ENCODE measurements at places on chromosomes 2 and 18.

DNA sequence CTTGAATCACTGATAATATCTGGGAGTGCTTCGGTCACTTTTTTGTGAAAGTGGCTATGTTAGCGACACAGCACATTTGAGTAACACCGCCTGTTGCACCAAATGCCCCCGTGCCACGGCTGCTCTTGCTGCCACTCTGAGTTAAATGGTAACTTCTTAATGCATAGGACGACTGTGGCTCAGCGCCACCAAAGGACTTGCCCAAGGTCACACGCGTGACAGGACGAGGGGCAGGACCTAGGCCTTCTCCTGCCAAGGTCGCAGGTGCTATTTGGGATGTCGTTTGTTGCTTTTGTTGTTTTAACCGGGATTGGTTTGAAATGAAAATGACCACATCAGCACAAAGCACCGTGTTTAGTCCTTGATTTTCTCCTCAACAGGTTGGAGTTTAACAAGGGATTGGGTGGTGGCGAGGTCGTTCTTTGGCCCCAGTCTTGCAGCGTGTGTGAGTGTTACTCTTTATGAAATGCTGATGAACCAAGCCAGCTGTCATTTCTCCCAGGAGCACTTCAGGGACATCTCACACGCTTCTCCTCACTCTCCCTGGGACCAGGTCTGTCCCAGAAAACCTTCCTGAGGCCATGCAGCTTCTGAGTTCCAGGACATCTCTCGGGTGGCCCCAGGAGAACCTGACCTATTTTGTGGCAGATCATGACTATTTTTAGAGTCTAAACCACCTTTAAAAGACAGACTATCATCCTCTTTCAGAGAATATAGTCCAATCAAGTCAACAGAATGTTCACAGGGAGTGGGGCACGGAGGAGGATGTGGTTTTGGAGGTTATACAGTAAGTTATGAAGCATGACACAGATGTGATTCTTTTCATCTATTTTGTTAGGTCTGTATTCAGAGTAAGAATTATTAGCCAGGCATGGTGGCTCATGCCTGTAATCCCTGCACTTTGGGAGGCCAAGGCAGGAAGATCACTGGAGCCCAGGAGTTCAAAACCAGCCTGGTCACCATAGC, 49.9 kb downstream of the MTCL1 start:
- DNase-seq, result no peak

DNA sequence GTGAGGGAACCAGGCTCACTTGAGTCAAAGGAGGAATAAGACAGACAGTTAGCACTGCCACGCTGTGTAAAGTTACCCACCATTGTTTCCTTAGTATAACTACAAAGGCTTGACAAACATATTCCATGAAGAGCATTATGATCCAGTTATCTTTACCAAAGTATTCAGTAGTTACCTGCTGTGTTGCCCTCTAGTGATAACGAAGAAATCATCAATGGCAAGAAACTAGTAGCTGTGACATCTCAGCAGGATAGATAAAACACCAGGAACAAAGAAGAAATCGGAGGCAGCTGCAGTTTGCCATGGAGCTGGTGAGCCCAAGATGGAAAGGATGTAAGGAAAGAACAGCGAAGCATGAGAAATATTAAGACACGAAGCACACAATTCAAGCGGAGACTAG, 215.3 kb upstream of the FSHR start:
- DNase-seq, result no peak

DNA sequence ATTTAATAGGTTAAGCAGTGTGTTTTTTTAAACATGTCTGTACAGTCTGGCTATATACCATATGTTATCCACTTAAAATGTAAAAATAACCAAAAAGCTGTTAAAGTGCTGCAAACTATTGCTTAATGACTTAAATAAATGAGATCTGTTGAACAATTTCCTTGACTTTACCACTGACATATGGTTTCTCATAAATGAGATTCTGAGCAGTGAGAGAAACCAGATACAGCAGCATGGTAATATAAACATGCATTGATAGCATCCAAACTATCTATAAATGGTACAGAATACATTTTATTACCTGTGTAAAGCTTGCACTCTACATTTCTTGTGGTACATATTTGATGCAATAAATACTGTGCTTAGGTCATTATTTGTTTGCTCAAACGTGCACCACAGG, 36.3 kb upstream of the TTC21B start:
- DNase-seq, result no peak

GRCh38 chr2:39413063-39413737, 23.9 kb downstream of the MAP4K3 start:
- no peak for DNase-seq

- no peak for DNase-seq
These were observed 127.6 kb upstream of the ZNF516 start for GRCh38 chr18:76622651-76623050.

DNA sequence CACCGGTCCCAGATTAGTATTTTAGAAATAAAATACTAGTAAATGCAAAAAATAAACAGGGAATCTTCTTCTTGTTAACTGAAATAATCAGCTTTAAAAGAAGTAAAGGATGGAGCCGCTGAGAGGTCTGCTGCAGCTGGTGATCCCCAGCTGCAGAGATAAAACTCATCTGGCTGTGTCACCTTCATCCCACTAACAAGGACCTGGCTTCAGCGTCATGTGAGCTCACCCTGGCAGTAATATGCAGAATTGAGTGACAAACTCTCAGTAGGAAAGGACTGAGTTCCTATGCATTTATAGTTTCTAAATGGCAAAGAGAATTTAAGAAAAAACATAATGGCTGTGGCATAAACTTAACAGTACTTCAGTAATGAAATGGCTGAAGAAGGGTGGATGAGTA, 27.3 kb downstream of the VPS4B start:
- DNase-seq, result no peak

DNA sequence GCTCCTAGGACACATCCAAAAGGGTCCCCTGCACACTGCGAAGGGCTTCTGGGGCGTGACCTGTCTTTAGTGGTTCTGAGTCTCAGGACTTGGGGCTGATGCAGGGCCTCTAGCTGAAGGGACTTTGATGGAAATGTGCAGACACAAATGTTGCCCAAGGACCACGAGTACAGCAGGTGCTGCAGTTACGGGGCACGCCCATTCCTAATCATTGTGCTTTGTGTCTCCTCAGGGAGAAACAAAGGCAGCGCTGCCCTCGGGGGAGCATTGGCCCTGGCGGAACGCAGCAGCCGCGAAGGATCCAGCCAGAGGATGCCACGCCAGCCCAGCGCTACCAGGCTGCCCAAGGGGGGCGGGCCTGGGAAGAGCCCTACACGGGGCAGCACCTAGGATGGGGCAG, 8.0 kb downstream of the TUBA3E start:
- DNase-seq, result no peak

GRCh38 chr2:55581874-55582547, 35.4 kb downstream of the PPP4R3B start:
- no peak for DNase-seq

GRCh38 chr2:155033652-155034051, 335.2 kb downstream of the KCNJ3 start:
- no peak for DNase-seq

- DNase-seq, result no peak
These were observed 113.2 kb upstream of the SATB2 start for GRCh38 chr2:199570934-199571333.

DNA sequence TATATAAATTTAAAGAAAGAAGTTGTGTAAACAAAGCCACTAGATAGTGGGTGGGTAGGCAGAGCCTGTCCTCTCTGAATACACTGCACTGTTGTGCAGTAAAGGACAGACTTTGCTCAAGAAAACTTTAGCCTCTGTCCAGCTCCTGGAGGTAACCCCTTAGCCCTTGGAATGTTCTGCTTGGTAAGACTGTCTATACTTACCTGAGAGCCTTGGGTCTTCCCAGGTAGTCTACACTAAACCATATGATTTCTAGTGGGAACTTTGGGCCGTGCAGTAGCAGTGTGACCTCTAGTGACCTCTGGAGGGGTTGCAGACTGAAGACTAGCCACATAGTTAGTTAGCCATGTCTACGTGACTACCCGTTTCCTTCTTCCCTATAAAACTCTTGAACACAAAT, 678.3 kb upstream of the NRXN1 start:
- peak; percentile 2 for DNase-seq

DNA sequence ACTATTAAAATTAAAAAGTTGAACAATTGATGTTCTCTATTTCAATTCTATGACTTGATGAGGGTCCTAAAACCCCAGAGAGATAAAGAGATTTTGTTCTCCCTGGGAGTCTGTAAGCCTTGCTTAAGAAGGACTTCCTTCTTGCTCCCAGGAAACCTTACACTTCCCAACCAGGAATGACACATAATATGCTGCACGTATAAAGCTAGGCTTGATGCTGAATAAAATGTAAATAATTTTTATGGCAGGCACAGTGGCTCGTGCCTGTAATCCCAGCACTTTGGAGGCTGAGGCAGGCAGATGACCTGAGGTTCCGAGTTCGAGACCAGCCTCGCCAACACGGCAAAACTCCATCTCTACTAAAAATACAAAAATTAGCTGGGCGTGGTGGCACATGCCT, 27.8 kb downstream of the SPIRE1 start:
- DNase-seq, result no peak

DNA sequence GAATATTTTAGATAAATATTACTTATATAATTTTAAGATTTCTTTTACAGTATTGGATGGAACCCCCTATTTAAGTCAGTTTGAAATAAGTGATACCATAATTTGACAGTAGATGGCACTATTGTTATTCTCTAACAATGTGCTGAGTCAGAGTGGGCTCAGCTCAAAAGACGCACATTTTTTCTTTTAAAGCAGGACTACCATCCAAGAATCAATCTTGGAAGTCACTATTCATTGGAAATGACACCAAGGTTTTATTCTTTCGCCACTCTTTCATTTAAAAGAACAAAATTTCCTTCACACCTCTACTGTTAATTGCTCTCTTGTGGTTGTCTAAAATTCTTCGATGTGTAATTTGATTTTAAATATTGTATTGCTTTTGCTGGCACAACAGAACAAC, 32.6 kb upstream of the SPAG16 start:
- peak; percentile 77 for DNase-seq

DNA sequence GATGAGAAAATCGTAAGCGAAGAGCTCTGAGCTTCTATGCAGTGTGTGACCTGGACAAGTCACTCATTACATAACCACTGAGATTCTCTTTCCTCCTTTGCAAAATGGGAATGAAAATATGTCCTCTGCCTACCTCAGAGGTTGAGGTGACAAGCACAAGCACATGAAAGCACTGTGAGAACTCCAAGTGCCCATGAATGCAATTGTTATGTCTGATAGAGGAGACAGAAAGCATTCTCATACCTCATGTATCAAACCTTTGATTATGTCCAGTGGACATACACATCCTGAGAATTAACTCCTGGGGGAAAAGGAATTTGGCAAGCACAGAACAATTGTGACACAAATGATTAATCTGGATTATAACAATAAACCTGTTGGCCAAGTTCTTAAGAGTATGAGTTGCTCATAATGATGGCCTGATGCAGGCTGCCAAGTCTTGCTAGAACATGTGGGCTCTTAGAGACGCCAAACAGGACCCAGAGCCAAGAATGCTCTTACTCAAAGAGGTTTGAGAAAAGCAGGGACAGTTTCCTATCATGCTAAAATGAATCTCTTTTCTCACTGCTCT, 8.5 kb upstream of the RMDN2 start:
- DNase-seq, result no peak

DNA sequence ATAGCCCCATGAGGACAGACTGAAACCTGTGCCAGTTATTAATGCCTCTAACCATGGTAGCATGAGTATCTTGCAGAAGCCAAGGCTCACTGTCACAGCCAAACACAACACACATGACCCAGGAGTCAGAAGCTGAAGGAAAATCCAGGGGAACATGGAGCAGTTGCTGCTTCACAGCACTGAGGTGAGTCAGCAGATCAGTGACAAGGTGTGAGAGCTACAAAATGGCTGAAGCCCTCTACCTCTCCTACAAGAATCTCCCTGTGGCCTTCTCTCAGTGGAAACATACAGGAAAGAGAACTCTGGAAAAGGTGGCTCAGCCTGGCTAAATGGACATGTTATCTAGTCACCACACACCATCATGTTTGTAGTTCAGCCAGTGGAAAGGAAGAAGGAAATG, 93.5 kb downstream of the NAB1 start:
- no peak for DNase-seq

- DNase-seq, result no peak
These were observed 27.7 kb downstream of the IMPA2 start for GRCh38 chr18:12008842-12009580.

GRCh38 chr2:1747065-1747941, 3.0 kb upstream of the PXDN start:
- no peak for DNase-seq

DNA sequence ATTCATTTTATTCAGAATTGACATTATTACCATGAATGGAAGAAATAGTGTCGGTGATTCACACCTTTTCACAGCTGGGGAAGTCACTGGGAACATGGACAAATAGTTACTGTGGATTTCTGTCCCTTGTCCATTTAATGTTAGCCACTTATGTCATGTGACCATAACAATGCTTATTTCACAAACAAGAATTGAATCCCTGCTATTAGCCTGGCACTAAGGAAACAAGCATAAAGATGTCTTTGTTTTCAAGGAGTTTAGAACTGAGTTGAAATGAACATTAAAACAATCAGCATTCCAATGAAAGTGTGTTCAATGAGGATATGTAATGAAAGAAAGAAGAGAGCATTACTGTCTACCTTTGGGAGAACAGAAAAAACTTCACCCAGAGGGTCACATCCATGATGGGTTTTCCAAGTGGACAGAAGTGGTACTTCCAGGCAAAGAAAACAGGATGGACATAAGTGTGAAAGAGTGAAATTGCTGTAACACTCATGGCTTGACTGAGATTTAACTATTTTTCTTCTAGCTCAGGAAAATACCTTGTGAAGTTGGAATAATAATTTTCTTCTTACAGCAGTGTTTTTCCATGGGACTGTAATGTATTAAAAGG, 324.5 kb upstream of the UBE2E3 start:
- DNase-seq, result no peak

DNA sequence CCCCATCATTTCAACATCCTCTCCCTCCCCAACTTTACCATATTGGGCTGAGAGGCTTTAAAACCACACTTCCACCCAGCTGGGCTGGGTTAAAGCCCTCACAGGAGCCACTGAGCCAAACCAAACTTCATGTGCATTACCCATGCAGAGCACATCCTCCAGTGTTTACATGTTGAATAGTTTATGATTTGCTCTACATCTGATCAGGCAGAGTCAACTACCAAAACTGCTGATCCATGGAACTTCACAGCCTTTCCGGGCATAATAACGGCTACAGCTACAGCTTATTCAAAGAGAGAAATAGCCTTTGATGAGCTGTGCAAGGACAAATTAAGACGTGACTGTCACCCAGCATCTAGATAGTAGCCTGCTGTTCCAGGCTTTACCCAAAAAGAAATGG, 39.0 kb downstream of the MAIP1 start:
- no peak for DNase-seq

- no peak for DNase-seq
These were observed 36.2 kb downstream of the EFEMP1 start for GRCh38 chr2:55887351-55887750.

- no peak for DNase-seq
These were observed at the start of gene MXD1 for GRCh38 chr2:69914950-69915945. Gene MXD1, plus strand, starts transcription at chr2:69915109. Its CDS starts 222 bp downstream, at chr2:69915331.

DNA sequence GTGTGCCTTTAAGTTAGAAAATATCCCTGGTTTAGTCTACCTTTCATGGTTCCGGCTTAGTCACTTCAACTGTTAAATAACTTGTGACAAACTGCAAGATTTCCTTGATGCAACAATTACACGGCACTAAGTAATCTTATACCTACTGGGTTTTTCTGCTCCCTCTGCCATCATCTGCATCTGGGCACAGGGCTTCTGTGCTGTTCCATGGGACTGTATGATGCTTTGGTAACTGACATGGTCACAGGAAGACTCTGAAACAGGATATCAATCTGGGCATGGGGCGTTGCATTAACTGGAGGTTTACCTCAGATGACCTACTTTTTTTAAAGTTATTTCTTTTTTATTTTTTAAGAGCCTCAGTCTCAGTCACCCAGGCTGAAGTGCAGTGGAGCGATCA, 365.4 kb downstream of the SS18 start:
- no peak for DNase-seq

Data from NCI-H1436 (cell line).